ENCODE measurements at places on chromosomes 11 and 22.

DNA sequence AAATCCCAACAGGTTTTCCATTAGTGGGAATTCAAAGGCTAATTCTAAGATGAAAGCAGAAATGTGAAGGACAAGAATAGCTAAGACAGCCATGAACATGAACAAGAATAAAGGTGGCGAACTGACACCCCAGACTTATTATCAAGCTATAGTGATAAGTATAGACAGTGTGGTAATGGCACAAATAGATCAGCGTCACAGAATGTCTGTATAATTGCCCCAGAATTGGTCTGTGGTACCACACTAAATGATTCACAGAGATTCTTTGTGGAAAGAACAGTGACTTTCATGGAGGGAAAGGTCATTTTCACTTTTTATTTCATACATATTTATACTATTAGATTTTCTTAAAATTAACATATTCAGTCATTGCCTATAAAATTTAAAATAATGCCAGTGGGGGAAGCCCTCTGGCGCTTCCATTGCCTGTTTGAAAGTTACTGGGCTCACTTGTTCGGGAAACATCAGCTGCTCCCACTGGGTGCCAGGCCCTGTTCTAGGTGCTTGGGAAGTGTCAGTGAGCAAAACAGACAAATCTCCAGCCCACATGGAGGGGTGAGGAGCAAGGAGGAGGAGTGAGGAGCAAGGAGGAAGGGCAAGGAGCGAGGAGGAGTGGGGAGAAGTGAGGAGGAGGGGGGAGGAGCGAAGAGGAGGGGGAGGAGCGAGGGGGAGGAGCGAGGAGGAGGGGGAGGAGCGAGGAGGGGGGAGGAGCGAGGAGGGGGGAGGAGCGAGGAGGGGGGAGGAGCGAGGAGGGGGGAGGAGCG is 11.3 kb upstream of the NLRP6 start:
- DNase-seq: no peak

GRCh38 chr11:57786436-57786835 is 24.8 kb downstream of the CTNND1 start:
- DNase-seq: no peak

GRCh38 chr11:76605338-76606074 is 65.0 kb downstream of the LRRC32 start:
- DNase-seq: no peak

GRCh38 chr22:25109878-25110595 is 89.6 kb upstream of the CRYBB3 start:
- no peak for DNase-seq

GRCh38 chr11:128837627-128838026 is 29.5 kb downstream of the KCNJ1 start:
- DNase-seq: no peak

All from stimulated activated CD8-positive, alpha-beta memory T cell treated with anti-CD3 and anti-CD28 coated beads, Interleukin-15, amount 100 ng/mL, for 1 hour (primary cell).